ENCODE measurements at places on chromosomes 3 and 15.

- no peak for DNase-seq
Measured at GRCh38 chr15:24856397-24857390, 98.1 kb upstream of the SNRPN start.

DNA sequence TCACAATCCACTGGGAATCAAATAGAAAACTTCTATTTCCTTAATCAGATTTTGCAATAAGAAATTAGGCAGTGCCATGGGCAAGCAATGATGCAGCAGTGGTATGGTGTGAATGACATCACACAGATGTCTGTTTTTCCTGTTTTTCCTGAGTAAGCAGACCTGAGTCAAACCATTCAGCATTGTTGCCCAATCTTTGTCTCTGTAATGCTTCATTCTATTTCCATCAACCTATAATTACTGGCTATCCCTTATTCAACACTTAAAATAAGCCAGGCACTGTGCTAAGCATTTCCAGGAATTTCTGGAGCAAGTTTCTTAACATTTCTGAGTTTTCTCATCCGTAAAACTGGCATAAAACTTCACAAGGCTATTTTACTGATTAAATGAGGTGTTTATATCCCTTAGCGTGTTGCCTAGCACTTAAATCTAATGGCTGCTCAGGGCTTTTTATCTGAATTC lies 11.3 kb upstream of the OXSR1 start:
- no peak for DNase-seq

DNA sequence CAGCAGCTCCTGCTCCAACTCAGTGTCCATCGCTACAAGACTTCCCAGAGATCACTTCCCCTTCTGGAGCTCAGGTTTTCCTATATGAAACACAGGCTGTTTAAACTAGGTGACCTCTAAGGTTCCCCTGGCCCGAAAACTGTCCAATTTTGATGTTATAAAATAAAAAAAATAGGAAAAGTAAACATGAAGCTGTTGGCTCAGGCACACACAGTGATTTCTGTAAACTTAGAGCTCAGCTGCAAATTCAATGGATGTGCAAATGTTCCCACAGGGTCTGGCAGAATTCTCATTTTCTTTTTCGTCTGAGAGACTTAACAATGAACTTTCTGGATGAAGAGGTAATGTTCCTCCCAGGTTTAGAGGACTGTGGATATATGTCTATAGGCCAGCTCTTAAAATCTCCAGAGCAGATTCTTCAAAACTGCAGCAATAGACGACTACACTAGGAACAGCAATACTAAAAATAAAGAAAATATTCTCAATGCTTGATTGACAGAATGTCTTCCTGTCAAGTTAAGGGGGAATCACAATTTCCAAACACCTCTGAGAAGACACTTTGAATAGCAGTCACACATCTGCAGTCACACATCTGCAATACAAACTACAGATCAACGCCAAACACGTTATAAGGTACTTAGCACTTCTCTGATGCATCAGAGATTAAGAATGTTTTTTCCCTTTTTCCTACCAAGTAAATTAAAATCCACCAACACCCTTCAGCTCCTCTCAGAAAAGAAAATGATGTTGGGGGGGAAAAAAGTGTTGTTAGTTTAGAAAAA lies 2.8 kb downstream of the NUP210 start:
- DNase-seq, result no peak

DNA sequence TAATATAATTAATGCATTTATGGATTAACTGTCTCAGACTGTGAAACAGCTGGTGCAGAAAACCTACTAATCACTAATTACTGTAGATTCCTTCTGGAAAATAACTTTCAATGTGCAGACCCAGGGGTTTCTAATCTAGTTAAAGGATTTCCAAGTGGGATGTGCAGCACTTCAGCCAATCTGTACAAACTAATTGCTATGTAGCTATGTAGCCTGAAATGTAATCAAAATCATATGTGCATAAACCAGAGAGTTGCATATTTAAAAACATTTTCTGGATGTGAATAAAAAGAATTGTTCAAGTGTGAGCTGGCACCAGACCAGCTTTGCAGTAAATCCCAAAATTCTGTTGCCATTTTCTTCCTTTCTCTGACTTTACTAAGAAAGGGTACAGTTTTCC lies 127.5 kb upstream of the CD96 start:
- DNase-seq, result no peak

- no peak for DNase-seq
Measured at GRCh38 chr15:82548700-82549099, 8.4 kb upstream of the RPS17 start.

DNA sequence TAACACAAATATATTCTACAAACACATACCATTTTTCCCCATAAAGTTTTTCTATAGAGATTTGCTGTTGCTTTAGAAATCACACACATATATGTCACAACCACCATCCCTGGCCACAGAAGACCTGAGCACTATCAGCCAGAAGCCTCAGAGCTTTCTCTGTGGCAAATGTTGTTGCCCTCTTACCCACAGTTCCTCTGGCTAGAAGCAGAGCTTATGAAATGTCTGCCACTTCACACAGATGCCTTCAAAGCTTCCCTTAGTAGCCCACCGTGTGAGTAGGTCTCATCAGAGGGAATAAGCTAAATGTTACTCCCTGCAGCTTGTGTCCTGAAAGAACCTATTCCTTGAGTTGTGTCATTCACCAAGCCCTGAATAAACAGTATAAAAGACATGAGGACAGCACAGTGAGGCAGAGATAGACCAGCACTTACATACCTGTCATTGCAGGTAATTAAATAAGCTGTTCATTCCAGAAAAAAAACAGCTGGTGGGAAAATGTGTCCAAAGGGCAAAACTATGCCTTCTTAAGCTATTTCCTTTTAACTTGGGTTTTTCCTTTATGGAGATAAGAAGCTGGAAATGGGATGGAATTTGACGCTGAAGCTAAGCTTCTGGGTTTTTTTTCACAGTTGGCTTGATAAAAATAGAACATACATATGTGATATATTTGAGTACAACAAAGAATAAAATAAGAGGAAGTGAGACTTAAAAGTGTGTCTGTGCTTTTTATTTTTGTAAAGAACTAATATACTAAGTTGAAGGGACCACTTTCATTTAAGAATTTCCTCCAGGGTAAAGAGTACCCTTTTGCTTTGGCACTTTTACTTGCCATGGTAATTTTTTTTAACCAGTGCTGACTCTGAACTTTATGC lies 391.4 kb downstream of the KCNH8 start:
- no peak for DNase-seq

DNA sequence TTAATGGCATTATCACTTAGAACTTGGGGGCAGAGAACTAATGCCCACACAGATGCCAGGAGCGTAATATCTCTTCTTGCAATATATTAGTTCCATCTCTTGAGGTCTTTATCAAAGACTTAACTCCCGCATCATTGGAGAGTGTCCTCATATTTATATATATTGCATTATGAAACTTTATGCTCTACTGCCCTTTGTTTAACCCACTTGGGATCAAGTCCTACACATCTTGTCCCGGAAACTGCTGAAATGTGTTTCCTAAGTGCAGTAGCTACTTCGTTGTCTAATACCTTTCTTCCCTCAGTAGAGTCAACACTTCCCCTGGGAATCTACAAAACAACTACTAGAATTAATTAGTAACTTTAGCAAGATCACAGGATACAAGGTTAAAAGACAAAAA lies 1029.2 kb downstream of the OTOL1 start:
- DNase-seq, result no peak

GRCh38 chr3:72230774-72231379 lies 445.9 kb upstream of the PROK2 start:
- DNase-seq, result no peak

DNA sequence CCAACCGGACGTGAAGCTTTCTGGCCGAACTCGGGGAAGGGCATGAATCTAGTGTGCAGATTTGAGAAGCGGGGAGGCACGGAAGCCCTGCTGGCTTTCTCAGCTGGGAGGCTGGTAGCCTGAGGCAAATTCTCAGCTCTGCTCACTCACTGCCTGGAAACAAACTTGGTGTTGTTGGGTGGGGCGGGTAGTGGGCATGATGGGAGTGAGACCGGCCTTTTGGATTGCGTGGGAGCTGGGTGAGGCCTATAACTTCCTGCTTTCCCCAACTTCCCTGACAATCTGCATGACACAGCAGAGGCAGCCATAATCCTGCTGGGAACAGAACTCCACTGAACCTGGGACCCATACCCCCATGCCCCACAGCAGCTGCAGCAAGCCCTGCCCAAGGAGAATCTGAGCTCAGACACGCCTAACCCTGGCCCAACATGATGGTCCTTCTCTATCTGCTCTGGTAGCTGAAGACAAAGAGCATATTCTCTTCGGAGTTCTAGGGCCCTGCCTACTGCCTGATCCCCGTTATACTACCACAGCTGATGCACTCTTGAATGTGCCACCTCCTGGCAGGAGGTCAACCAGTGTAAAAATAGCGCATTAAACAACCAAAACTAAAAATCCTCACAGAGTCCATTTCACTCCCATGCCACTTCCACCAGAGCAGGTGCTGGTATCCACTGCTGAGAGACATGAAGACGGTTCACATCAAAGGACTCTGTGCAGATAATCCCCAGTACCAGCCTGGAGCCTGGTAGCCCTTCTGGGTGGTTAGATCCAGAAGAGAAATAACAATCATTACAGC lies 44.7 kb downstream of the CEP70 start:
- DNase-seq, result no peak

DNA sequence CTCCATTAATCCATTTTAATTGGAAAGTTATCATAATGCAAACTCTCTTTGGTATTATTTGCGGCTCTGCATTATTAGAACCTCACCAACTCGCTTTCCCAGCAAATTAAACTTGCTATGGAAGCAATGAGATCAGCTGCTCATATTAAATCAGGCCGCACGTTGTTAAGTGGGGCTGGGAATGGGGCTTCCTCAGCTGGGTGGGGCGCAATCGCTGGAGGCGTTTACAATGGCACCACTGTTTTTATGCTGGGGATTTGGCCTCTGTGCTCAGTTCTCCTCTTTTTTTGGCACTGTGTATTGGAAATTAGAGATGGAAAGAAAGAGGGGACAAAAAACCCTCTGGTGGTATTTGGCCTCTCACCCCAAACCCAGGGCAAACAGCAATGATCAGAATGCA lies 72.2 kb downstream of the RPLP1 start:
- DNase-seq, result peak; percentile 66

GRCh38 chr3:104102386-104102785 lies 1264.3 kb upstream of the ALCAM start:
- DNase-seq, result peak; percentile 30

GRCh38 chr3:16917980-16918682 lies 33.4 kb downstream of the PLCL2 start:
- no peak for DNase-seq

DNA sequence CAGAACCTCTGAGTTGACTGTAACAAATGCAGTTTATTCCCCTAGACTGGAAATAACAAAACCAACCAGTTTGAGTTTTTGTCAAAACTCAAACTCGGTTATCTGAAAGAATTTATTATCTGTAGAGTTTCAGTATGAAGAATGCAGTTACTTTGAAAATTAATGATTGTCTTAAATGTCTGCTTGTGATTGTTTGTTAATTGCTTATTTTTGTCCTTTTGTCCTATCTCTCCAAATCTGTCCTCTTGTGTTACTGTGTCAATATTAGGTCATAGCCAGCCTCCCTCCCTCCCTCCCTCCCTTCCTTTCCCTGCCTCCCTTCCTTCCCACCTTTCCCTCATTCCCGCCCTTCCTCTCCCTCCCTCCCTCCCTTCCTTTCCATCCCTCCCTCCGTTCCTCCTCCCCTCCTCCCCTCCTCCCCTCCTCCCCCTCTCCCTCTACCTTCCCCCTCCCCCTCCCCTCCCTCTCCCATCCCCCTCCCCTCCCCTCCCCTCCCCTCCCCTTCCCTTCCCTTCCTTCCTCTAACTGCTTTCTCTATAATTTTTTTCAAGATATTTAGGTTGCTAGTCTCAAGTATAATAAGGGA lies 153.5 kb downstream of the FNDC3B start:
- DNase-seq, result no peak

DNA sequence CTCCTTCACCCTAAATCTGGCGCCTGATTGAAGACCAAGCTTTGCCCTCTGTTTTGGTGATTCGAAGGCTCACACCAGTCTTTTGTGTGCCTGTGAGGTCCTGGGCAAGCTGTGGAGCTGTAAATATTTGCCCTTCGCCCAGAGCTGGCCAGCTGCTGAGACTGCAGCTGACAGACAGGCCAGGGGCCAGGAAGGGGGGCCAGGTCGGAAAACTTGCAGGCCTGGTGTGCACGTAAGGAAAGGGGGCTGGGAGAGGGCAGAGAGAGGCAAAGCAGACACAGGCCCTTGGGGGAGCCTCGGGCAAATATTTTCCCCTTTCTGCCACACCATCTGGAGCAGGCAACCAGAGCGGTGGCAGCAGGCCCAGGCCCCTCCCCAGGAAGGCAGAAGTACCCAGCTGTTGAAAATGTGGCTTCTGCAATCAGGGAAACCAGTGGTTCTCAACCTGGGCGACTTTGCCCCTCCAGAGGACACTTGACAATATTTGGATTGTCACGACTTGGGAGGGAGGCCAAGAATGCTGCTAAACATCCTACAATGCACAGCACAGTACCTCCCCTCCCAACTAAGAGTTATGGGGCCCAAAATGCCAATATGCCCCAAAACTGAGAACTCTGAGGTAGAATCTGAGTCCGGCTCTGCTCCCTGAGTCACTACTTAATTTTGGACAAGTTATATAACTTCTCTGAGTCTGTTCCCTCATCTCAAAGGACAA lies 2.5 kb downstream of the PDZRN3 start:
- DNase-seq, result peak; percentile 82
